T-helper 17 cell (primary cell): ENCODE measurements at places on chromosomes 7 and 10. TPM values are rescaled to one million over a fixed set of nuclear protein-coding genes. Genes with fewer than 3 reads are reported as not detected.

- H3K36me3 ChIP-seq, result no peaks in the 10 kb centered on the region
- H3K27me3 ChIP-seq, result peaks cover 49% of the 10 kb centered on the region
- no peaks in the 10 kb centered on the region for H3K4me1 ChIP-seq
- H3K4me3 ChIP-seq, result no peak overlapping the region
- no peak overlapping the region for H3K27ac ChIP-seq
Measured at GRCh38 chr10:111127081-111127848, 50.4 kb downstream of the ADRA2A start.

DNA sequence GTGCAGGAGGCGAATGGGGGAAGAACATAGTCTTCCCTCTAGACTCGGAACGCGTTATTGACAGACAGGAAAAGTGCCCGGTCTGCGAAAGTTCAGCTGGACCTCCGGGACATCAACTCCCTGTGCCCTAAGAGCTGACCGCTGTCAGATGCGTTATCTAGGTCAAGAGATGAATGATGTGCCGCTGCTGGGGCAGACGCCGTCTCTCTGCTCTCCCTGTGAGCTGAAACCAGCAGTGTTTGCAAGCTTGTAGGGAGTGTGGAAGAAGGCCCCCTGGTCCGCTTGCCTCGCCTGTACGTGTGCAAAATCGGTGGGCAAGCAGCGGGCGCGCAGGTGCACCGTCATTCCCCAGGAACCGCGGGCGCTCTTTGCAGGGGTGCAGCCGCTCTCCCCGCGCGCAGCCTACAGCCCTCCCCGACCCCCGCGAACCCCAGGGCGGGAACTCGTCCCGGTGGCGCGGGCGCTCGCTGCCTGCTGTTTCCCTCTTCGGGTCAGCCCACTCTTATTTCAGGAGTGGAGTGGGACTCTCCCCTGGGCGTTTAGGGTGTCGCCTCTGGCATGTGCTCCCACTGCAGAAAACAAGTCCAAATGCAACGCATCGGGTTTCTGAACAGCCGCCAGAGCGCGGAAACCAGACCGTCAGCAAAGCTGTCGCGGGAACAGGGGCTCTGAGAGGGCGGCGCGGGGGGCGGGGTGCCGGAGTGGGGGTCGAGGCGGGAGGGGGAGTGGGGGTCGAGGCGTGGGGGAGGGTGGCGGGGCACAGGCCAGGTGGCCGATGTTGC, 1.8 kb upstream of the PFKFB3 start:
- H3K36me3 ChIP-seq, result peaks cover 5% of the 10 kb centered on the region
- H3K27ac ChIP-seq, result peak overlapping the region; percentile 14
- peaks cover 27% of the 10 kb centered on the region for H3K4me1 ChIP-seq

The OR6B1 gene
- total RNA-seq, result not detected

- DNase-seq, result no peak
- H3K4me3 ChIP-seq, result no peak overlapping the region
- no peaks in the 10 kb centered on the region for H3K27me3 ChIP-seq
- no peaks in the 10 kb centered on the region for H3K36me3 ChIP-seq
- no peak overlapping the region for H3K27ac ChIP-seq
Measured at GRCh38 chr10:82515256-82515655, 640.3 kb downstream of the NRG3 start.

The CCNY gene
- total RNA-seq, result 74.4 TPM

GRCh38 chr10:123087348-123087747, 48.4 kb upstream of the HMX3 start:
- no peaks in the 10 kb centered on the region for H3K36me3 ChIP-seq
- H3K4me3 ChIP-seq, result no peak overlapping the region
- peaks cover 9% of the 10 kb centered on the region for H3K27me3 ChIP-seq
- peaks cover 2% of the 10 kb centered on the region for H3K4me1 ChIP-seq

GRCh38 chr10:52443419-52444388, 129.6 kb downstream of the DKK1 start:
- no peak for DNase-seq
- H3K27me3 ChIP-seq, result no peaks in the 10 kb centered on the region
- no peak overlapping the region for H3K4me3 ChIP-seq
- H3K4me1 ChIP-seq, result no peaks in the 10 kb centered on the region

The CAV2 gene
- total RNA-seq, result 0.32 TPM

DNA sequence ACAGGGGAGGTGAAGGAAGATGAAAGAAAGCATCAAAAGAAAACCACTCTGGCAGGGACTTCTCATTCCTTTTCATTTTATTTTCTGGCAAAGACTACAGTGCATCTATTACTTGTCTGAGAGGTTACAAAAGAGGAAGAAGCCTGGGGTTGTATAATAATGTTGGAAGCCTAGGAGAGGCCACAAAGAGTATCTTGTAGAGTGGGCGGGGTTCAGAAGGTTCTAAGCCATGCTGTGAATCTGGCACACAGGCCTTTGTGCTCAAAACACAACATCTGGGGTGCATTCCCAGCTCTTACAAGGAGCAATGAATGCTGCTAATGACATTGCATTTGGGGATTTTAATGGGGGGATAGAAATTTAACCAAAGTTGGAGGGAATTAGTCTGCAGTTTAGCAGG, 49.4 kb downstream of the MRPL32 start:
- no peaks in the 10 kb centered on the region for H3K36me3 ChIP-seq
- H3K4me1 ChIP-seq, result no peaks in the 10 kb centered on the region
- peaks cover 9% of the 10 kb centered on the region for H3K27me3 ChIP-seq
- no peak overlapping the region for H3K4me3 ChIP-seq
- no peak for DNase-seq

The MACROH2A2 gene
- total RNA-seq, result 2.7 TPM

The LIPJ gene
- not detected for total RNA-seq

The AGBL3 gene
- 2.4 TPM for total RNA-seq

The WNT8B gene
- not detected for total RNA-seq

The VSTM4 gene
- not detected for total RNA-seq

GRCh38 chr10:57830877-57831560, 436.7 kb downstream of the IPMK start:
- H3K4me1 ChIP-seq, result no peaks in the 10 kb centered on the region
- DNase-seq, result no peak
- H3K36me3 ChIP-seq, result no peaks in the 10 kb centered on the region
- no peaks in the 10 kb centered on the region for H3K27me3 ChIP-seq
- H3K4me3 ChIP-seq, result no peak overlapping the region

The SEMA4G gene
- total RNA-seq, result 2.5 TPM
